Activated CD4-positive, alpha-beta T cell treated with anti-CD3 and anti-CD28 coated beads, Interleukin-2, amount 10 ng/mL, durations not matched to agents 7 days and 5 days (primary cell): ENCODE measurements at places on chromosomes 2 and 18. TPM values are rescaled to one million over a fixed set of nuclear protein-coding genes. Genes with fewer than 3 reads are reported as not detected.

Gene UGT1A5
- total RNA-seq = not detected

- no peak for DNase-seq
Measured at GRCh38 chr2:240183875-240184590, 43.6 kb upstream of the OTOS start.

- DNase-seq = no peak
Measured at GRCh38 chr2:158713523-158714138, 81.5 kb upstream of the DAPL1 start.

GRCh38 chr2:138028538-138028937, 64.3 kb downstream of the HNMT start:
- no peak for DNase-seq

Gene IL1RL2
- total RNA-seq = not detected

Gene CCL20
- 0.37 TPM for total RNA-seq

Gene CTLA4
- 22.7 TPM for total RNA-seq

Gene DSG1
- not detected for total RNA-seq

GRCh38 chr2:195779491-195779890, 122.5 kb downstream of the SLC39A10 start:
- DNase-seq = no peak

GRCh38 chr2:135473567-135473966, 57.5 kb downstream of the ZRANB3 start:
- peak; percentile 22 for DNase-seq

Gene CXCR1
- 1.1 TPM for total RNA-seq

DNA sequence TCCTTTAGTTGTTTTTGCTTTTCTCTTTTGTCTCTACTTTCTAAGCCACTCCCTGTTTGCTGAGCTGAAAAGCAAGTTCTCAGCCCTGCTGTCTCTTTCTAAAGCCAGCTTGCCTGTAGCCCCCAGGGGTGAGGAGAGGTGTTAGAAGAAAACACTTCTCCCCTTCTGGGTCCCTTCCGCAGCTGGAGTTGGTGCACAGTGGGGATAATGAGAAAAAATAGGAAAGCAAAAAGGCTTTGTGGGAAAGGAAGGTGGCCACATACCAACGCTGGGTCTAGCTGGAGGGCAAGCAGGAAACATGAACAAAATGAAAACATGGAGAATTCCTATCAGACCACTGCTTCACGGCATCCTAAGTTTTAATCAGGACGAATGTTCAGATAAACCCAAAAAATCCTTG, 15.5 kb upstream of the SLC20A1 start:
- no peak for DNase-seq

DNA sequence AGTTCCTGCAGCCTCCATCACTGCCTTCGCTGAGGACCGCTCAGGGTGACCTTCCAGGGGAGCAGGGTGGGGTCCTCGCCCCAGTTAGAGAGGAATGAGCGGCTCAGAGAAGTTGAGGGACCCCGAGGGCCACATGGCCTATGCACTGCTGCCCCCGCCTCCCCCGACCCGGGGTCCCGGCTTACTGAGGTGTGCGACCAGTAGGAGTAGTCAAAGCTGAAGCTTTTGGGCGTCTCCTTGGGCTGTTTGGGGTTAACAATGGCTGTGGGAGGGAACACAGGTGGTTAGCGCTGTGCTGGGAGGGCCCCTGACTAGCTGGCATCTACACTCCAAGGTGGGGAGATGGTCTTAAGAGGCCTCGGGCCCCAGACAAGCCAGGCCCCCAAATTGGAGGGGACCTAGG, 31.0 kb downstream of the KIF1A start:
- DNase-seq = no peak

- DNase-seq = peak; percentile 30
Measured at GRCh38 chr2:219010162-219010756, 17.0 kb upstream of the CRYBA2 start.

DNA sequence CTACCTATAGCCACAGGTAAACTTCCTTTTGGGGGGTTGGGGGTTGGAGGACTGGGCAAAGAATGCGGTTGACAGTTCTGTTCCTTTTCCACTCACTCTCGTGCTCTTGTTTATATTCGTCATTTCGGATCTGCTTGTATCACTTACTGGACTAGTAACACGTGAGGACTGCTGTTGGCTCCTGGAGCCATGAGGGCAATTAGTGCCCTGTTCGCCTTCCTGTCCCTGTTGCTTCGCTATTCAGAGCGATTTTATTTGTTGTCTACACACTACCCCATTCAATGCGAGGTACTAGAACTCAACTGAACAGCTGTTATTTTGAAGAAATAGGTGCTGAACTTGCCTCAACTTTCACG, 1.1 kb downstream of the KCNJ3 start:
- DNase-seq = no peak

- DNase-seq = no peak
Measured at GRCh38 chr18:6543330-6543908, 128.7 kb upstream of the L3MBTL4 start.

Gene PLB1
- total RNA-seq = 0.74 TPM

- DNase-seq = peak; percentile 11
Measured at GRCh38 chr2:79935771-79936657, 368.5 kb downstream of the LRRTM1 start.

Gene ALPG
- not detected for total RNA-seq

DNA sequence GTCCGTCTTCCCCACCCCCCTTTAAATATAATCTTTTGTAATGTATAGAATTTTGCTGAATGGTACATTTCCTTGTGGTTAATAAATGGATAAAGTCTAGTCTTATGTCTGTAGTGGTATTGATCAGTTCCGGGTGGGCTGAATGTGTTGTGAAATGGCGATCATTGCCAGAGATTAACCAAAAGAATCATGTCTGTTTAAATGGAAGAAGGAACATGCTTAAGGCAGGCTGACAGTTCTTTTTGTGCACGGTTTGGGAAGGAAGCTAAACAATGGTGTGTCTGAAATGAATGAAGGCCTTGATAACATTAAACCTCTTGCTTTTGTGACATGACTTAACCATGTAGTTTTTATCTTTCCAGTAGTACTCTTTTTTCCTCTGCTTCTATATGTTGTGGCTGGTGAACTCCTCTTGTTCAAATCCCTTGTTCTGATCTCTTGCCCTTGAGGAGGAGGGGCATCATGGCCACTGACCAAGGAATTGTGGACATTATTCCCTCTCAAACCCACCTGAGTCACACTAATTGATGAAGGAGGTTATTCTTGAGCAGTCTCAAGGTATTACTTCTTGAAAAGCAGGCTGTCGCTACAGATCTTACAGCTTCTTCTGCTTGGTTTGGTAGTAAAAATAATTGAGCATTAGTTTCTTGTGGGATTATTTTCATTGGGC, 1.7 kb downstream of the ACVR2A start:
- no peak for DNase-seq

Gene COL6A3
- 0.87 TPM for total RNA-seq

Gene KCNJ13
- total RNA-seq = not detected

GRCh38 chr18:3411854-3412268, 38.1 kb upstream of the TGIF1 start:
- DNase-seq = peak; percentile 7

GRCh38 chr2:104853534-104854497, at the start of gene POU3F3:
POU3F3 (plus strand) TSS chr2:104854115; CDS start chr2:104855511, 1,396 bp downstream.
- peak; percentile 32 for DNase-seq

DNA sequence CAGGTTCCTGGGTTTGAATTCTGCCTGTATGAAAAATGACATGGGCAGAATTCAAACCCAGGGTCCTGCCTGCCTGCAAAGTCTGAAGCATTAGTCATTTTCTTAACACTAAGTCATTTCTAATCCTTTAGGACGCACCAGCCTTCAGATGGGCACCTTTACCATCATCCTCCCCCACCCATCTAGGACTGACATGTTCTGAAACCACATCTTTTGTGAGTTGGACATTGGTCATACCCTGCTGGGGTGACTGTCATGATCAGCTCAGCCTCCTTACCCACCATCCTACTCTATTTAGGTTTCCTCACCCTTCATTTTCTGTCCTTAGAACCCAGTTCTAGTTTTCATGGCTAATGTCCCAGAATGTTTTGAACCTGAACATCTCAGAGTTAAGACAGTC, 104.9 kb downstream of the TRIB2 start:
- no peak for DNase-seq

DNA sequence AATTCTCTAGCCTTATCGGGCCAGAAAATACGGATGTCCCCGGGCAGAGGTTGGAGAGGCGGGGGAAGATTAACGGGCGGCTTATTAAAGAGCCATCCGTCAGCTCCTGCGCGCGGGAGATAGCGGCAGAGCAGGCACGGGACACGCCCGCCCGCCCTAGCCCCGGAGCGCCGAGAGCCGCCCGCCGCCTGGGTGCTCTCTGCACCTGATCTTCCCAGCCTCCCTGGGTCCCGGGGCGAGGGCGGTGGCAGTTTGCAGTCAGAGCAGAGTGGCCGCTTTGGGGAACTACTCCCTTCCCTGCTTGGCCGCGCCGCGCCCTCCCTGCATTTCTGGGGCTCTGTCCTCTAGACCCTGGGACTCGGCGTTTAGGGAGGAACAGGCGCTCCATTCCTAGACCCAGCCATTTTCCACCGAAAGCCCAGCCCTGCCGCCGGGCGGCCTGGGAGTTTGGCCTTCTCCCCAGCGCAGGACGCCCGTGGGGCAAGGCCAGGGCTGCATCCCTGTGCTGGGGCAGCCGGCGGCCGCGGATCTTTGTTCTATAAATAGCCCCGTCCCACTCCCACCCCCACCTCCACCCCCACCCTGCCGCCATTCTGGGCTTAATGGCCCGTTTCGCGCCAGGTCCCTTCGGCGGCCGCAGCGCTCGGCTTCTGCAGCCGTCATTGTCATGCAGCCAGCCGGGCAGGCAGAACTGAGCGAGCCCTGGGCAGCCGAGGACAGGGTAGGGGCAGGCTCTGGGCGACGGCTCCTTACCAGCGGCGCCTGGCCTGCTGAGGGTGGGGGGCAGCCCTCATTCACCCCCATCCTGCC, 6.6 kb downstream of the GAD1 start:
- DNase-seq = no peak

DNA sequence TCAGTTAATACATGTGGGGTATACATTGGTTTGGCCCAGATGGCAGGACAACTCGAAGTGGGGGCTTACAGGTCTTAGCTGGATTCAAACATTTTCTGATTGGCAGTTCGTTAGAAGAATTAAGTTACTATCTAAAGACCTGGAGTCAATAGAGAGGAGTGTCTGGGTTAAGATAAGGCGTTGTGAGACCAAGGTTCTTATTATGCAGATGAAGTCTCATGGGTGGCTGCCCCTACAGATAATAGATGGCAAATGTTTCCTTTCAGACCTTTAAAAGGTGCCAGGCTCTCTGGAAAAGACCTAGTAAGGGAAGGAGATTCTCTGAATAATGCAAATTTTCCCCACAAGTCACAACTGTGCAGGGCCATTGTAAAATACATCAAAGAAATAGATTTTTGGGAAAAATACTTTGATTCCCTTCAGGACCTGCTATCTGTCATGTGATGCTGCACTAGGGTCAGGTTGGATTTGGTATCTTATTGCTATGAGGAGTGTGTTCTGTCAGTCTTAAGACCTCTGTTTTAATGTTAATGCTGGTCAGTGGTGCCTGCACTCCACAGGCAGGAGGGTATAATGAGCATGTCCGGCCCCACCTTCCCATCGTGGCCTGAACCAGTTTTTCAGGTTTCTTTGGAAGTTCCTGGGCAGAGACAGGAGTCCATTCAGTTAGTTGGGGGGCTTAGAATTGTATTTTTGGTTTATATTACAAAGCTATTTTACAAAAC, 14.3 kb upstream of the MC5R start:
- no peak for DNase-seq

Gene LIMS3
- not detected for total RNA-seq

DNA sequence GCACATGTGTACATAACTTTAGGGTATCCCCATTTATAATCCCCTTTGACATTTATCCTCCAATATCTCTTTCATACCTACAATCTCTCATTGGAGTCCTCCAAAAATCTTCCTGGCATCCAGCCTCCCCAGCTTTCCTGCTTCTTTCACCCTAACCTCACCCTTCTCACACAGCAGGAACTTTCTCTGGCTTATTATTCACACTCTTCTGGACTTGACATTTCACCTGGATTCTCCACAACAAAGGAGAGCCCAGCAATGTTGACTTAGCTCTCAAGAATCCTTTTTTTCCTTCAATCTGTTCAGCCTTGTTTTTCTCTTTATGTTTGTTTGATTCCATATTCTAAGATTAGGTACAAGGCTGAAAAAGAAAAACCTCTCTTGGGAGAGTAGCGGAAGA, 783.6 kb upstream of the ACVR2A start:
- DNase-seq = no peak

GRCh38 chr2:86016581-86016980, 89.1 kb downstream of the POLR1A start:
- DNase-seq = no peak

DNA sequence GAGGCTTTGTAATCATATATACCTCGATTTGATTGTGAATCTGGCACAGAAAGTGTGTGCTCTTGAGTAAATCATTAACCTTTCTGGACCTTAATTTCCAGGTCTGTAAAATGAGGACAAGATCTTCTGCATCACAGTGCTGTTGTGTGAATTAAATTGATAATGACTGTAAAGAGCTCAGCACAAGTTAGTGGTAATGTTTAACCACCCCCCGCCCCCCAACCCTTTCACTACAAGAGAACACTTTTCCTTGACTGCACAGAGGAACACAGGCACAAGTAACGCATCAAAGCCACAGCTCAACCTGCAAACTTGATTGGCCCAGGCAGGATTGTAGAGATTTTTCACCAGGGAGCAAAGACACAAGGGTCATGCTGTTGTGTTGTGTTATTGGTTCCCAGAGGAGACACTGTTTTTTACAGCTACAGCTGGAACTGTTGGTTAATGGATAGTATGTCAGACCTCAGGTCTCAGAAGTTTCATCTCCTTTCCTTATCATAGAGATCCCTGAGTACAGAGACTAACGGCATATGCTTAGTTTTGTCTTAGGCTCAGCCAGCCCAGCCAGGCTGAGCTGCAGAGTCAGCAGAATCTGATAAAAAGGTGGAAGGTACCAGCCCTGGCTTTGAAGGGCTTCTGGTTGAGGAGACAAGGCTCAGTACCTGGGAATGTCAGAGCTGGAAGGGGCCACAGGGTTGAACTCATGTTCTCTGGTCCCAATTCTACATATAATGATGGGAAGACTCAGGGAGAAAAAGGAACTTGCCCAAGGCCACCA, 10.6 kb downstream of the SETBP1 start:
- no peak for DNase-seq

DNA sequence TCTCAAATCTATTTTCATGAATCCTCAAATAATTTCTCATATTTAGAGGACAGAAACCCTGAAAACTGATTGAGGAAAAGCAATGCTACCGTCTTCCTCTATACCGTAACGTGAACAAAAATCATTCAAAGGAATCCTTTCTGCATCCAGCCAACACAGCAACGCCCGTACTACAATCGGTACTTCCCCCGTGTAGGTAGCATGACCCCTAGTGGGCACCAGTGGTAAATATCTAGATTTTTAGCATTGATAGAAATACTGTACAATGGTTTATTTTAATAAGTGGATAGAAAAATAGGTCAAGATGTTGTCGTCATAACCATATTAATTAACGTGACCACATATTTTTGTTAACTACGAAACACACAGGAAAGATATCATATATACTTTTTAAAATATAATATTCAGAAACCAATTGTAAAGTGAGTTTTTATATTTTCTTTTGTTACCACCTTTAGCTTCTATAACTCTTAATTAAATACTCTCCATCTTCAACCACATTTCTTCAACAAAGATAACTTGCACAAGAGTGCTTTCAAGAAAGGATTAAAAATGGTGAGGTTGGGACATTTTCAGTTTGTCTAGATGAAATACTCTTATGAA, 194.1 kb downstream of the SS18 start:
- peak; percentile 35 for DNase-seq
